CD4-positive, alpha-beta T cell treated with Interleukin-6 for 4 hours (primary cell): ENCODE measurements at places on chromosomes 1 and 21.

DNA sequence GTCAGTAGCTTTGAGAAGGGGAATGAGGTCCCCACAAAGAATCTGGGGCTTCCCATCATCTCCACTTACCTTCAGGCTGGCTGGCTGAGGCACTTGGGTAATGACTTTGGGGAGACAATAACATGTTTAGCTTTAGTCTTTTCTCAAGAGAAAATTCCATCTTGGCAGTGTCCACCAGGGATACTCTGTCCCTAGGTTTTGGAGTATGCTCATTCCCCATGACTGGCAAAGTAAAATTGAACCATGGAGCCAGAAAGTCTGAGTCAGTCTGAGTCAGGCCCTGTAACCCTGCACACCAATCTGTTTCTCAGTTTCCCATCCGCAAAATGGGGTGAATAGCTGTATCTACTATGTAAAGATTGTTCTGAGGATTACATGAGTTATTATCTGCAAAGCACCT, 28.2 kb downstream of the RUNX1 start:
- no peak for DNase-seq

DNA sequence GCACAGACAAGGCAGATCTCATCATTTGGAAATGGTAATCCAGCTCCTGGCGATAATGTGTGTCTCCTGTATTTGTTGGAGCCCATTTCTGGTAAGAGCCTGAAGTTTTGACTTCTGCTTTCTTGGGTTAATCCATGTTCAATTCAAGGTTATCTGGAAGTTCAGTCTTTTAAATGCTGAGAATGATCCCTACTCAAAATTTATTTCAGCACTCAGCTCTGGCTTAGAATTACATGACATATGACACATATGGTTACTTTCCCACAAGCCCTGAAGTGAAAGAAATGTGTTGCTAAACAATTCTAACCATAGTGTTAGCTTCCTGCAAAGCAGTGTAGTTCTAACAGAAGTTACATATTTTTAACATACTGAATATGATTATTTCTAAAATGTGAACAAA, 2.7 kb downstream of the PTGFR start:
- no peak for DNase-seq

- no peak for DNase-seq
Measured at GRCh38 chr1:17955302-17956285, 152.0 kb upstream of the IGSF21 start.

GRCh38 chr1:194289569-194290266, 1103.3 kb upstream of the B3GALT2 start:
- peak; percentile 40 for DNase-seq

- DNase-seq = no peak
Measured at GRCh38 chr1:94422115-94422820, 4.1 kb downstream of the ABCD3 start.

- no peak for DNase-seq
Measured at GRCh38 chr1:208850442-208850841, 606.3 kb upstream of the PLXNA2 start.

- peak; percentile 9 for DNase-seq
Measured at GRCh38 chr21:36854391-36854790, 112.1 kb downstream of the HLCS start.

DNA sequence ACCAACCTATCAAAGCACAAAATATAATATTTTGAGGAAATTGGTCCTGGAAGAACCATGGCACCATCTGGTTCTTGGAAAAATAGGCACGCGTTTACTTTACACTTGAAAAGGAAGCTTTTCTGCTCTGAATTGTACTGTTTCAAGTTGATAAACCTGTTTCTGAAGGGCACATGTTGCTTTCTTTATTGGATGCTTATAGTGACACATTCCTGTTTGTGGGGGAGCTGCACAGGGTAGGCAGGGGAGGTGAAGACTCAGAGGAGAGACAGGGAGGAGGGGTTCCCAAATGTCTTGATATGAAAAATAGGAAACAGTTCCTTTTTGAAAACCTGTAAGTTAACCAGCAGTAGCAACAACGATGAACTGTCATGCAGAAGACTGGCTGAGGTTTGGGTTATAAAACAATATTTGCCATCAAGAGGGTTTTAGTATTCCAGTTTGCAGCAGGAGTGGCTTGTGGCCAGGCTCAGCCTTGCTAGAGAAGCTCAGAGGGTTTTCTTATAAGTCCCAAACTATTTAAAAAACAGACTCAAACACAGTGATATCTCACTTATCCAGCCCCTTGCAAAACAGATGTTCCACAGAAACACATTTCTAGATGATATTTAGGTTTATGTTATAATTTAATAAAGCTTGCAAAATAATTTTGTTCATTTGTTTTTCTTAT, 127.0 kb upstream of the MROH9 start:
- no peak for DNase-seq

DNA sequence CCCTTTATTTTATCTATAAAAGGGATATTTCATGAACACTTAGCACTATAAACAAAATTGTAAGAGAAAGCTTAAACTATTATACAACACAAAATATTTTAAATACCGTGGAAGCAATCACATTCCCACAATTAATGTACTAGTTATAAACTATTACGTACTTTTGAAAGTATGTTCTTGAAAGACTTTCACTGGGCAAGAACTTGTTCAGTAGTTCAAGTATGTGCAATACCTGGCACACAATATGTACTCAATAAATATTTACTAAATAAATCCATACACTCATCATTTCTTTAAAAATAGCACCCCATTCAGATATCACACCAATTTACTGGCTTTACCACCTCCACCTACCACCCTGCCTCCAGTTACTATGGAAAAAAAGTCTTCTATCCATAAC, 12.6 kb upstream of the FMO2 start:
- no peak for DNase-seq

- no peak for DNase-seq
Measured at GRCh38 chr21:31922881-31923280, 50.1 kb downstream of the HUNK start.

- DNase-seq = no peak
Measured at GRCh38 chr1:221719987-221720386, 21.9 kb downstream of the DUSP10 start.

GRCh38 chr1:1169429-1170214, 4.1 kb upstream of the TTLL10 start:
- no peak for DNase-seq

- no peak for DNase-seq
Measured at GRCh38 chr1:108121358-108122143, 78.6 kb downstream of the SLC25A24 start.

DNA sequence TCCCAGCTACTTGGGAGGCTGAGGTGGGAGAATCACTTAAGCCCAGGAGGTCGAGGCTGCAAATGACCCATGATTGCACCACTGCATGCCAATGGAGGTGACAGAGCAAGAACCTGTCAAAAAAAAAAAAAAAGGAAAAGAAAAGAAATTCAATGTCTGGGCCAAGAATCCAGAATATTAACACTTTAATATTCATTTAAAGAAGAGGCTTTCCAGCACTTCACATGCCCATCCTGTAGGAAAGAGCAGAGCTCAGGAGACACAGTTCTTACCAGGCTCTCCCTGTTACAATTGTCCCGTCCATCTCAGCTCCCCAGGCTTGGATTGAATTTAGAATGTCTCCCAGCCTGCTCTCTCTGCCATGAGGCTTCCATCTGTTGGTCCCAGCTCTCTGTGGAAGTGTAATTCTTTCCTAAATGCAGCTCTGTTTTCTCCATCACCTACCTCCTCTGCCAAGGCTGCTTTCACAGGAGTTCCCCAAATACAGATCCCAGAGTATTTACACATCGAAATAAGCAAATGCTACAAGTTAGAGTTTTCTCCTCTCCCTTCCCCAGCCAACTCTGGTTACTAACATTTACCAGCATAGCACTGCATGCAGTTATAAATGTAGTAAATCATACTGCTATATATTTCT, 116.6 kb upstream of the CDC42BPA start:
- no peak for DNase-seq
